ENCODE measurements at places on chromosomes 7 and 10.
A peak's percentile ranks its signal among the peaks of the same experiment; 100 is the strongest.

GRCh38 chr7:135170274-135170997 is at the start of gene CYREN:
Gene CYREN (minus strand): TSS chr7:135170707. CDS start chr7:135168922, 1,785 bp downstream.
- peak; percentile 95 for DNase-seq

- DNase-seq, result no peak
Observed at GRCh38 chr10:130233426-130233825, 97.2 kb downstream of the GLRX3 start.

DNA sequence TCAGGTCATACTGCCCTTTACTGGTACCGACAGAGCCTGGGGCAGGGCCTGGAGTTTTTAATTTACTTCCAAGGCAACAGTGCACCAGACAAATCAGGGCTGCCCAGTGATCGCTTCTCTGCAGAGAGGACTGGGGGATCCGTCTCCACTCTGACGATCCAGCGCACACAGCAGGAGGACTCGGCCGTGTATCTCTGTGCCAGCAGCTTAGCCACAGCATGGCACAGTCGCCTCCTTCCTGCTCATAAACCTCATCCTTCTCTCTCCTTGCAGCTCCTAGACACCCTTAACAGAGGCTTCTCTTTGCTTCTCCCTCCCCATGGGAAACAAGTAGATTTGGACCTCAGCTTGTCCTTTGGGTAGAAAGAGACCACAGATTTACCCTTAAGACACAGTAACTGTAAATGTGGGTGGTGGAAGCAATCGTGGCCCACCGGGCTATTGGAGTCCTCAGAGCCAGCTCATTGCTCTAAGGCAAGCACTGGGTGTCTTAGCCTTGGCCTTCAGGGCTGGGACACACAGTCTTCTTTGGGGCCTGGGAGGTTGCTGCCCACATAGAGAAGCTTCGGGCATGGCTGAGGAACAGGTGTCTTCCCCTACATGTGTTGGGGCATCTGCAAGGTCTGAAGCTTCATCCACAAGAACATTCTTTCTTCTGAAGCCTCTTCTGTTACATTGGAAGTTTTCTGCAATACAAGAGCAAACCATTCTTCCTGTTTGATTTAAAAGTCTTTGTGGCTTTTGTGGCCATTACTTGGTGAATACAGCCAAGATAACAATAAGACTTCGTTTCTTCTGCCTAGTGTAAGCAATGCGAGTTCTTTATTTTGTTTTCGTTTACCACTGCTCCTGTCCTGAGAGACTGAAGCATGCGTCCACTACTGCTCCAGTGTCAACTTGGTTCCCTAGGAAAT is 95.5 kb upstream of the PRSS58 start:
- DNase-seq, result no peak

DNA sequence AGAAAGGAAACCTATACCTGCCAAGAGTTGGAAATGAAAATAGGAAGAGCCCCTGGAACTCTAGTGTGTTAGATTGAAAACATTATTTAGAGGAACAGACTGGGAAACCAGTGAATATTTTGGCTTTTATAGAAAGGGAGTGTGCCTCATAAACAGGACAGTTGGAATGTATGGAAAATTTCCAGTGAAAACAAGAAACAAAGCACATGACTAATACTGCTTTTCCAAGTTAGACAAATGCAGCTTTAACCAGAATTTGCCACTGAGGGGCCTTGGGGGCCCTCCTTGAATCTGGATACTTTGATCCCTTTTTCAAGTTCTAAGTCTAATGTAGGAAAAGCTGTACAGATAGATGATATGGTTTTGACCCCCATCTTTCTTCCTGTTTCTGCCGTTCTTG is 21.2 kb downstream of the ITGB8 start:
- no peak for DNase-seq

DNA sequence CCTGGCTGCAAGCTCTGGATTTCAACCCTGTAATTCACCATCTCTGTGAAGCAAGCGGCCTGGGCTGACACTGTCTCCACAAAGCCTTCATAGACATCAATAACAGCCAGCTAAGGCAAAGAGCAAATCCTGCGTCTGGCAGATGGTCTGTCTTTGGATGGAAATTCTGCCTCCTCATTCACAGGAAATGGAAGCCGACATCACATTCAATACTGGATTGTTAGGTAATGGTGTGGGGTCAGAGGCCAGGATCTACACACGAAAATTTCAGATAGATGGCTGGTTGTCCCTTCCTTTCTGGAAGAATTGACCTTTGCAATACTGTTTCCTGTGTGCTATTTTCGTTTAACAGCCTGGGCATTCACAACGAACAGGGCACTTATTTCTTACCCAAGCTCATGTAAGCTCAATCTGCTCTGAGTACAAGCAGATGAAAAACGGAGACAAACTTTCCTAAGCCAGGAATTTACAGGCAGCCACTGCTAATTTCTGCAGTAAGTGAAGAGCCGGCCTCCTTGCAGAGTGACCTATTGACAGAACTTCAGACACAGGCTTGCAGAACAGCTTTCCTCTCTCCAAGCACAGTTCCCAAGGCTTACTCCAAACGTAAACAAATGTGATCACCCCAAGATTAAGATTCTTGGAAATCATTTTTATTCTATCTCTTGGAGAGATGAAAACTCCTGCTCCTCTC is 3.1 kb upstream of the ADAM12 start:
- no peak for DNase-seq

GRCh38 chr7:38383281-38383680 is 109.8 kb upstream of the TARP start:
- DNase-seq, result no peak

DNA sequence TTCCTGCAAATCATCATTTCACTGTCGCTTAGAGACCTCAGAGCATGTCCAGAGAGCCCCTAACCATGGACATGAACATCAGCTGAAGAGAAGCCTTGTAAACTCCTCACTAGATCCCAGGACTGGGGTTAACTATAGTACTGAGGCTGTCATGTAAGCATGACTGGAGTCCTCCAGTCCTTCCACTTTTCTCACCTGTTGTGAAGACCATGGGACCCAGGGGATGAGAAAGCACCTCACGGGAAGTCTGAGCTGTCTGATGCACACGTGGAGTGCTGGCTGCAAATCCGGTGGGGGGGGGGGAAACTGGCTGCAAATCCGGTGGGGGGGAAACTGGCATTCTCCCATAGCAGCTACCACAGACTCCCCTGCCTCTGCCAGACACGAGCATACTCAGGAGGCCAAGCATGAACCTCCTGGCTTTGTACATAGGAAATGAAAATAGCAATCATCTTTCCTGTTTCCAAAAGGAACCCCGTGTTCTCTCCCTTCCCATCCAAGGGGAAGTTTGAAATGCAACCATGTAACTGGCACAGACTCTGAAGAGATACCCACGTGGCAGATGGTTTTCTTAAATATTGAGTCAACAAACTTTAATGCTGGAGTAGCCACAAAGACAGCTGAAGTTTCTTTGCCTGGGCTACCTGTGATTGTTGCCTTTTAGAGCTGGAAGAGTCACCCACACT is 261.4 kb downstream of the ZMYND11 start:
- DNase-seq, result no peak

DNA sequence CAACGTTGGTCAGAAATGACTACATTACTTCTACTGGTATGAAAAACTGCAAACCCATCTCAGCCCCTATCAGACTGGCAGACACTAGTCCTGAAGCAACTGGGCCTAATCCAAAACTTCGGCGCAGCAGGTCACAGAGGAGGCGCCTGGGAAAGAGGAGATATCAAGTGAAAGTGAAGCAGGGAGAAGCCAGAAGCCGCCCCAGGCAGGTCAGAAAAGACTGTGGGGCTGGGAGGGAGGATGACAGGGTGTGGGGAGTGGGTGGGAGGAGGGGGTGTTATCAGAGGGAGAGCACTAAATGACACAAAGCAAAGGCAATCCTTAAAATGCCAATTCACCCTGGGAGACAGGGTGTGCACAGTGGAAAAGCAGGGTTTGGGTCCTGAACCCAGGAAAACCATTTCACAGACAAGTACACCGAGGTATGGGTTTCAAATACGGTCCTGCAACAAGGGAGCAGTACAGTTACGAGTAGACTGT is 731 bp downstream of the CHCHD3 start:
- peak; percentile 7 for DNase-seq

GRCh38 chr10:132507409-132507955 is 30.1 kb upstream of the INPP5A start:
- no peak for DNase-seq

DNA sequence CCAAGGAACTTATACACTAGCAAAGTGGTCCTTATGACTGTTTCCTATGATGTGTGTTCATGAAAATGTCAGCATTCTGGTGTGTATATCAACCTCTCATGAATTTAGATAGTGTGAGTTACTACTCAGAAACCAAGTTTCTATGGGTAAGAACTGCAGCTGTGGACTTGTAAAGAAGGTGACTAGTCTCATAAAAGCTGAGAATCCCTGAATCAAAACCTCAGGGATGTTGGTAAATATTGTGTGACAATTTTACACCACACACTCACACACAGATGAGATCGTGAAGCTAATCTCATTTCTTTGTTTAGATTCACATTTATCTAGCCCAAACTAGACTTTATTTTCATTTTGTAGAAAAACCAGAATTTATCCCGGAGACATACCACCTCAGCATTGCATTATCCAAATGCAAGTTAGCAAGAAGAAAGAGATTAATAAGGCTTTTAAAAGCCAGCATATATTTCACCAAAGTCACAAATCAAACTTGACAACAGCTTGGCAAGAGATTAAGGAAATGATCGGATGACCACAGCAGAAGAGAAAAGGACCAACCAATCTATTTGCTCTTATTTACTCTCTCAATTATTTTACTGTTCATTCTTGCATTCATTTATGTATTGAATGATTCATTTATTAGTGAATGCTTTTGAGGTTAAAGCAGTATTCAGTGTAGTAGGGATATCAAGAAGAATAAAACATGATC is 92.9 kb downstream of the PLXDC2 start:
- DNase-seq, result no peak

DNA sequence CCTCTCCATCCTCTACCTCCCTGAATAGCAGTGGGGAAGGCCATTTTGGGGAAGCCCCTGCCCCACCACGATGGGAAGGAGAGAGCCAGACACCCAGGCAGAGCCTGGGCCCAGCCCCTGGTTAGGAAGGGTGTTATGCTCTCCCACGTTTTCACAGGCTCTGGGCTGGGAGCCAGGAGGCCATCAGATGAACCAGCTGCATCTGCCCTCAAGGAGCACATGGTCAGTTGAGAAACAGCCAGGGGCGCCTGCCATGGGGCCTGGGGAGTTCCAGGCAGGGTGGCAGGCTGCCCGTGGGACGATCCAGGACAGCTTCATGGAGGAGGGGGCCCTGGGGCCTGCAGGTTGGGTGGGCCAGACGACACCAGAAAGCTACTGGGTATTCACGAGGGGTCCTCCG is 47.5 kb downstream of the CAMK2B start:
- no peak for DNase-seq

DNA sequence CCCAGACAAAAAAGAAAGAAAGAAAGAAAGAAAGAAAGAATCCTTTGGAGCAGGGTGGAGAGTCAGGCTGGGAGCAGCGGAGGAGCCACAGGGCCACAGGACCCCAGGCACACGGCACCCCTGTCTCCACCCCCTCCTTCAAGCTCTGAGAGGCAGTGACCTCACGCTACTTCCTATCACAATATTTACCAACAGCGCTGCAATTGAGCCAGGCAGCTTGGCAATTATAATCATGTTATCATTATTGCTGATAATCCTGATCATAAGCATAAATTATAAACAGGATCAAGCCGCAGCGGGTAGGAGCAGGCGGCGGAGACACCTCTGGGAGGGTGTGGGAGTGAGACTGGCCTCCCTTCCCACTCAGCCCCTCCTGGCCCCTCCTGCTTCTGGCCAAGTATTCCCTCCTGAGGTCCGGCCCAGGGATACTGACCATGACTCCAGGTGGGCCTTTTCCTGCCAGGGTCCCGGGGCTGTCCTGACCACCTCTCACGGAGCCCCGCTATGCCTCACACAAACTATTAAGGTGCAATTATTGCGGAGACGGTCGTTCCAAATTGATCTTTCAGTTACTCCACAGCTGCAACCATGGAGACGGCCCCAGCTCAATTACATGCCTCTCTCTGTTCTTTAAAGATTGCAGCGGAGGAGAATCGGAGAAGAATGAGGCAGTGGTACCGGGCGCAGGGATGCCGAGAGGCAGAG is 10.0 kb upstream of the GTF2IRD1 start:
- no peak for DNase-seq

DNA sequence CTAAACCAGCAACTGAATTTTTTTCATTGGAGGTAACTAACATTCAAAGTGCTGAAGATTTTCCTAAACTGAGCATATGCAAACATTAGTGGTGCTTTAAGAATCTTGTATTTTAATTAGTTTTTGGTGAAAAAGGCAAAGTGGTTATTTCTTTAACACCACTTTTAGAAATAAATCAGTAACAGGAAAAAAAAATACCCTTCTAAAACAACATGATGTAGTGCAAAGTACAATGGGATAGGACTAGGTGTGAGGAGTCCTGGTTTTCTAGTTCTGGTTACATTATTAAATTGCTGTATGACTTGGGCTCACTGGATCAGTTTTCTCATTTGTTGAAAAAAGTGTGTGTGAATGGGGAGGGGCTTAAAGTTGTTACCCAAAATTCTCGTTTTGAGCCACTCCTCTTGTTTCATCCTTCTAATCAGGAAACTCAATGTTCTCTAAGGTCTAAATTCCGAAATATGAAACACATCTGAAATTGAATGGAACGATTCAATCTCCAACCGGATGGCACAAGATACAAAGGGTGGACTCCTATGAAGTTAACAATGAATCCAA is 1.8 kb downstream of the WASL start:
- no peak for DNase-seq

GRCh38 chr7:17638727-17639126 is 301.6 kb downstream of the SNX13 start:
- no peak for DNase-seq

DNA sequence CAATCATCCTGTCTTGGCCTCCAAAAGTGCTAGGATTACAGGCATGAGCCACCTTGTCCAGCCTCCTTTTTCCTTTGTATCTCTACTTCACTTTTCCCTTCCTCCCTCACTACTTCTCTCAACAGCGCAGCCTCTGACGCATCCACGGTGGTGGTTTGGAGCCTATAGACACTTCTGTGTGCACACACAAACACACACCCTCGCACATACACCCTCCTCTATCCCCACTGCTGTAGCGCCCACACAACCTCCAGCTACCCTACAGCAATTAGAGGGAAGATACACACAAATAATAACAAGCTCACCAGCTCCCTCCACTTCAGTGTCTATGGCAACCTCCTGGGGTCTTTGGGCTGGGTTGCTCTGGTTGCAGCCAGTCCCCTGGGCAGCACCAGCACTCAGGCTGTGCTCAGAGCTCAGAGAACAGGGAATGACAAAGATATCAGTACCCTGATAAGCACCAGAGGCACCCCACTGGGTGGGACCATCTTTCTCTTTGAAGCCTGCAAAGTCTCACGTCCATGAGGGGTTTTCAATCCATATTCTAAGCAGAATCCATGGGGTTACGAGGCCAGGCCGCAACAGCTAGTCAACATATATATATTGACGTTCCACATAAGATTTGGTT is 3.3 kb upstream of the CAMK2G start:
- DNase-seq, result no peak

- DNase-seq, result no peak
Observed at GRCh38 chr10:49549640-49550346, 10.9 kb upstream of the ERCC6 start.

- peak; percentile 62 for DNase-seq
Observed at GRCh38 chr7:149496642-149497391, 792 bp downstream of the ZNF746 start.

All from stimulated activated CD4-positive, alpha-beta T cell treated with anti-CD3 and anti-CD28 coated beads, Interleukin-4, amount 100 ng/mL, for 1 hour (primary cell).